Activated CD4-positive, alpha-beta T cell treated with anti-CD3 and anti-CD28 coated beads, Interleukin-2, amount 10 ng/mL, durations not matched to agents 7 days and 5 days (primary cell): ENCODE measurements at places on chromosomes 16 and 17. TPM values are rescaled to one million over a fixed set of nuclear protein-coding genes. Genes with fewer than 3 reads are reported as not detected.
A peak's percentile ranks its signal among the peaks of the same experiment; 100 is the strongest.

DNA sequence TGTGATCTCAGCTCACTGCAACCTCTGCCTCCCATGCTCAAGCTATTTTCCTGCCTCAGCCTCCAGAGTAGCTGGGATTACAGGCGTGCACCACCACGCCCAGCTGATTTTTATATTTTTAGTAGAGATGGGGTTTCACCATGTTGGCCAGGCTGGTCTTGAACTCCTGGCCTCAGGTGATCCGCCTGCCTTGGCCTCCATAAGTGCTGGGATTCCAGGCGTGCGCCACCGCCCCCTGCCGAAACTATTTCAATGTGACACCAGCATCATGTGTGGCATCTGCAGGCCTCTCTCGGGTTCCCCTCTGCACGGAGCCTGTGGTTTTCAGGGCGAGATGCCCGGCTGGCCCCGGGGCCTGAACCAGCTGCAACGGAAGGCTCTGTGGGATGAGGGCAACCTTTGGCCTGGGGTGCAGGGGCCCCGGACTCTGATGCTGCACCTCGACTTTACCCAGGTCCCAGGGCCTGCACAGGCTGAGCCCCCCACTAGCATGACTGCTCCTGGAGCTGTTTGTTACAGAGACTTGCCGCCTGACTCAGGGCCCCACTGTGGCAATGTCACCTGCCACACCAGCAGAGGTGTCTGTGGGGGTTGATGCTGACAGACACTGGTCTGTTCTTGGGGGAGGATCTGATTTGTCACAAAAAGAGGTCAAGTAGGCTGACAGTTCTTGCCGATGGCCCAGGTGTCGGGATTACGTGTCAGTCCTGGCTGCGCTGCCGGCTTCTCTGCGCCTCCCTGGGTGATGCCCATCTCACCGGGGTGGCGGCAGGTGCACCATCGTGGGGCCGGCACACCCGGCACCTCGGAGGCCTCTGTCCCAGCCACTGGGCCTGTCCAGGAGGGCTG is 8.6 kb upstream of the TEX19 start:
- H3K4me1 ChIP-seq: peaks cover 7% of the 10 kb centered on the region
- peaks cover 5% of the 10 kb centered on the region for H3K27me3 ChIP-seq
- no peak overlapping the region for H3K4me3 ChIP-seq
- H3K27ac ChIP-seq: no peak overlapping the region
- H3K36me3 ChIP-seq: no peaks in the 10 kb centered on the region

- DNase-seq: no peak
- H3K4me1 ChIP-seq: peaks cover 14% of the 10 kb centered on the region
- no peak overlapping the region for H3K4me3 ChIP-seq
- H3K27ac ChIP-seq: no peak overlapping the region
These were observed 15.6 kb downstream of the QPRT start for GRCh38 chr16:29694384-29695195.

The C16orf74 gene
- total RNA-seq: 1.6 TPM

GRCh38 chr17:77449908-77450741 is 309.4 kb downstream of the SEC14L1 start:
- peaks cover 59% of the 10 kb centered on the region for H3K4me1 ChIP-seq
- H3K36me3 ChIP-seq: peaks cover 75% of the 10 kb centered on the region
- H3K27me3 ChIP-seq: no peaks in the 10 kb centered on the region
- H3K27ac ChIP-seq: peak overlapping the region; percentile 98

The PYDC1 gene
- not detected for total RNA-seq

DNA sequence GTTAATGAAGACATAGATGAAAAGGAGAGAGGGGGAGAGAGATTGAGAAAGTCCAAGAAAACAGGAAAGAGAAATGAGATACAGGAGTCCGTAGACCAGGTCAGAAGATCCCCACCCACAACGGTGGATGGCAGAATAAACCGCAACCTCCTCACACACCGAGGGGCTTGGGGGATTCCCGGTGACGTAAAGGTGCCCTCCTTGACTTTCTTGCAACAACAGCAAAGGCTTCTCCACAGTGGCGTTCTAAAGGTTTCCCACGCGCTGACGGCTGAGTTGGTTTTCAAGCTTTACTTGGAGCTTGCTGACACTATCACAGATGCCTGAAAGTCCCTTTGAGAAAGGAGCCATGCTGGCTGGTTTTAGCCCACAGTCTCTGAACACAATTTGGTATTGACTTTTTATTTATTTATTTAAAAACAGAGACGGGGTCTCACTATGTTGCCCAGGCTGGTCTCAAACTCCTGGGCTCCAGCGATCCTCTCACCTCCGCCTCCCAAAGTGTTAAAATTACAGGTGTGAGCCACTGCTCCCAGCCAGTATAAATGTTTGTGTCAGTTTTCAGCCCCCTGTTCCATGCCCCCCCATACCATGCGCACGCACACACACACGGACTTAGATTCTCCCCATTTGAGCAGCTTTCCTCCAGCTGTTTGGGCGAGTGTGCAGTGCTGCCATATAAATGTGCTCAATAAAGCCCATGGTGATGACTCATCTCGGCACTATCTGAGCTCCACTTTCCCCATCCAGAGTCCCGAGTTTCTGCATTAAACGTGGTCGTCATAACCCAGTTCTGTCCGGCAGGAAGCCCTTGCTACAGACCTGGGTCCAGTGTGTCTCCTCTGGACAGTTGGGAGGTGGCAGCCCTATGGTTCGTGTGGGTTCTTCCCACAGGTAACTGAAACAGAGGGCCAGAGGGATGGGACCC is 33.0 kb upstream of the SEC14L1 start:
- H3K4me1 ChIP-seq: peaks cover 27% of the 10 kb centered on the region
- no peak overlapping the region for H3K27ac ChIP-seq
- H3K36me3 ChIP-seq: peaks cover 8% of the 10 kb centered on the region
- no peak for DNase-seq

DNA sequence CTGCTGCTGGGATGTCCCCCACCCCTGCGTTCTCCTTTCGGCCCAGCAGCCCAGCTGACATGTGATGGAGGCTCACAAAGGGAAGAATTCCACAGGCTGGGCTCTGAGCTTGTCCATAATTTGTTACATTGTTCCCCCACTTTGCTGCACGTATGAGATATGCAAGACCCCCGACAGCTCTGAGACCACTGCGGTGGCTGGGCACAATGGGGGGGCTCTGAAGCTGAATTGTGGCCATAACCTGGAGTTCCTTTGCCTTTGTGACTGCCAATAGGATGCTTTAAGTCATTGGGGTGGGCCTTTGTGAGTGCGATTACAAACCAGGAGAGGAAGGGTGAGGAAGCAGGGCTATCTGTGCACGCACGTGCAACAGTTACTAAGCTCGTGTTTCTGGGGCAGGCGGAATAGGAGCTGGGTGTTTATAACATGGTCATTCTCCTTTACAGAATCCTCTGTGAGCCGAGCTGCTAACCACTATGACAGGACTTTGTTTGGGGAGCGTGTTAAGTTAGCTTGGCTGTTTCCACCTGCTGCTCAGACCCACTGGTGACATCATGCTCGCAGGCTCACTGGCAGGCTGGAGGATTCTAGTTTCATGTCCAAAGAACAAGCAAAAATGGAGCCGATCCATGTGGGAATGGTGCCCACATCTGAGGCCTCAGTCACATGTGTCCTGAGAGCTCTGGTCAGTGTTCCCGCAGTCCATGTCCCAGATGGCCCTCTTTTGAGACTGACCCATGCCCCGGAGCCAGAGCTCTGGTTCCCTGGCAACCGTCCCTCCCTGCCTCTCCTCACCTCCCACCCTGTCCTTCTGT is 208.3 kb upstream of the SALL1 start:
- no peak overlapping the region for H3K4me3 ChIP-seq
- H3K4me1 ChIP-seq: no peaks in the 10 kb centered on the region
- H3K27me3 ChIP-seq: no peaks in the 10 kb centered on the region
- H3K36me3 ChIP-seq: no peaks in the 10 kb centered on the region
- no peak for DNase-seq

The CCDC200 gene
- total RNA-seq: not detected

- no peak overlapping the region for H3K27ac ChIP-seq
- no peaks in the 10 kb centered on the region for H3K4me1 ChIP-seq
- H3K36me3 ChIP-seq: peaks cover 8% of the 10 kb centered on the region
- DNase-seq: no peak
These were observed 37.1 kb downstream of the LCMT1 start for GRCh38 chr16:25148568-25149215.

DNA sequence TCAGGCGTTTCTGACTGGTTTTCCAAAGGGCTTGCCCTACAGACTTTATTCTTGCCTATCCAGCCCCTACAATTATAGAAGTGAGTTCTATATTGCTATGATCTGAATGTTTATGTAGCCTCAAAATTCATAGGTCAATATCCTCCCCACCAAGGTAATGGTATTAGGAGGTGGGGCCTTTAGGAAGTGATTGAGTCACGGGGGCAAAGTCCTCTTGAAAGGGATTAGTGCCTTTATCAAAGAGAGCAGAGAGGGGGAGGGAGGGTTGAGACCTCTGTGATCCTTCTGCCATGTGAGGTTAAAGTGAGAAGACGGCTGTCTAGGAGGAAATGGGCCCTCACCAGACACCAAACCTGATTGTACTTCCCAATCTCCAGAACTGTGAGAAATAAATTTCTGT is 931 bp upstream of the CPHXL start:
- H3K27ac ChIP-seq: no peak overlapping the region
- DNase-seq: no peak
- no peaks in the 10 kb centered on the region for H3K36me3 ChIP-seq
- H3K27me3 ChIP-seq: no peaks in the 10 kb centered on the region
- H3K4me3 ChIP-seq: no peak overlapping the region

The KRT31 gene
- not detected for total RNA-seq
